Caudate nucleus (tissue), 63 donors: ENCODE measurements at places on chromosomes 2 and 18.

DNA sequence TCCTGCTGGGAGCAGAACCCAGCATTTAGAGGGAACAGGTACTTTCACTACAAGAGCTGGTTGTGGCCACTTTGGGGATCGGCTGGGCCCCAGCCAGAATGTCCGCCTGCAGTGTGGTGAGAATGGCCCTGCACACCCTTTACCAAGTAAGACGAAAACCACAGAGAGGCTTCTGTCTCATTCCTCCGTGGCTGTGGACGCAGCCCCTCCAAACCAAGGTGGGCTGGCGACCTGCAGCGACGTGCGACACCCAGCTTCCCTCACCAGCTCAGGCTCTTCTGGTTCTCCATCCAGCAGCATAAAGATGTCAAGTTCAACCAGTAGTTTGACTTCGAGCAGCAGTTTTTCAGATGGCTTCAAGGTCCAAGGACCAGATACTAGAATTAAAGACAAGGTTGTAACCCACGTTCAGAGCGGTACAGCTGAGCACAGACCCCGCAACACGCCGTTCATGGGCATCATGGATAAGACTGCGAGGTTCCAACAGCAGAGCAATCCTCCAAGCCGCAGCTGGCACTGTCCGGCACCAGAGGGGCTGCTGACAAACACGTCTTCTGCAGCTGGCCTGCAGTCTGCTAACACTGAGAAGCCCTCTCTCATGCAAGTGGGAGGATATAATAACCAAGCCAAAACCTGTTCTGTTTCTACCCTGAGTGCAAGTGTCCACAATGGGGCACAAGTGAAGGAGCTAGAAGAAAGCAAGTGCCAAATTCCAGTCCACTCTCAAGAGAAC, 56.2 kb downstream of the WDSUB1 start:
- no peak for DNase-seq

GRCh38 chr2:38653380-38653714, 12.6 kb upstream of the GALM start:
- no peak for DNase-seq

- DNase-seq, result no peak
Measured at GRCh38 chr2:143607231-143608062, 478.2 kb downstream of the ARHGAP15 start.

DNA sequence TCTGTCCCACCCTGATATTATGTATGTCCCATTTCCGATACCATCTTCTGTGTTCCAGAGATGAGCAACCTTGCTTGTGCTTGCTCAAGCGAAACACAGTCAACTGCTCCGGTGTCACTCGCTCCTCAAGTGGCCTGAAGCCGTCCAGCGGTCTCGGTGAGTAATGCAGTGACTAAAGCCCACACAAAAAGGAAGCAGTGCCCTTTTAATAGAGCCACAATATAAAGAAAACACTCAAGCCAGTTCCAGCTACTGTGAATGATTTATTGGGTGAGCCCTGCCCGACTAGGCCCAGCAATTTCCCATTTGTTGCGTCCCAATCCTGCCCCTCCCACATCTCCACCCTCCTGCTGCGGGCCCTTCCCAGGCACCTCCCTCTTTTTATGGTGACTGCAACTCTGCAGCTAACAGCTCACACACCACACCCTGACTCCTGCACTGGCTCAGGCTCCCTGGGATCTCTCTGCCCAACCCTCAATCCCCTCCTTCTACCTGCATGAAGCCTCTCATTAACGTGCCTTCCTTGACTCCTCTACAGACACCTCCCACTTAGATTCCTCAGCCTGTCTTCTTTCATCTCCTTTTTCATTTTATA, 44.2 kb upstream of the DSC1 start:
- no peak for DNase-seq

DNA sequence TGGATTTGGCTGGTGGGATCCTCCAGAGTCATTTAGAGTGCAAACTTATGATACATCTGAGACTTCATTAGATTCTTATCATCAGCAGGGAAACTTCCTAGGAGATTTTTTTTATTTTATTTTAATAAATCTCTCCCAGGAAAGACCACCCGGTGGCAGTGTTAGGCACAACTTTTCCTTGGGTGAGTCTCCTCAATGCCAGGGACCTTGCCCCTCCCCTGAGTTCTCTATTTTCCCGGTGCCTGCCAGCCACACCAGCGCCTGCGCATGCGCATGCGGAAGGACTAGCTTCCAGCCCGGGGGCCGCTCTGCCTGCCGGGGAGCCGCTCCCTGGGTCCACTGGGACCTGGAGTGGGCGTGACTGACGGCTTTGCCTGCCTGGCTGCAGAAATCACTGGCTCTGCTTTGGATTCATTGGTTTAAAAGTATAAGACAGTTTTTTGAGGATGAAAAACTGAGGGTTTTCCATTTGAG, 86.6 kb downstream of the TMEM182 start:
- peak; percentile 82 for DNase-seq

DNA sequence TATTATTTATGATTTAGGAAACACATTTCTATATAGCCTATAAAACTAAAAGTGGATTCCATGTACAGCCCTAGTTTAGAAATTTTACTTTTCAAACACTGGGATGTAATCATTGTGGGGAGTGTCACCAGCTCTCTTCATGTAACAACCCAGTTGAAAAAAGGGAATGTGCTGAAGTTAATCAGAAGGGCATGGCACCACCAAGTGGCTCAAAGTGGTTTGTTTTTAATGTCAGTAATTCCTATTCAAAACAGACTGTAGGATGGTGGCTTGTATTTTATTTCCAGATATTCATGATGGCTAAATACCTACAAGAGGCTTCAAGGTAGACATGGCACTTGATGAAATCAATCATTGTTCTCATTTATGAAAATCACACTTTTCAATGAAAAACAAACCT, 58.1 kb upstream of the TMEM182 start:
- DNase-seq, result no peak

GRCh38 chr2:142020368-142020767, 110.4 kb downstream of the LRP1B start:
- DNase-seq, result no peak

GRCh38 chr2:32538735-32539134, 89.1 kb upstream of the TTC27 start:
- no peak for DNase-seq

- no peak for DNase-seq
Measured at GRCh38 chr2:50766058-50766457, 265.9 kb downstream of the NRXN1 start.

DNA sequence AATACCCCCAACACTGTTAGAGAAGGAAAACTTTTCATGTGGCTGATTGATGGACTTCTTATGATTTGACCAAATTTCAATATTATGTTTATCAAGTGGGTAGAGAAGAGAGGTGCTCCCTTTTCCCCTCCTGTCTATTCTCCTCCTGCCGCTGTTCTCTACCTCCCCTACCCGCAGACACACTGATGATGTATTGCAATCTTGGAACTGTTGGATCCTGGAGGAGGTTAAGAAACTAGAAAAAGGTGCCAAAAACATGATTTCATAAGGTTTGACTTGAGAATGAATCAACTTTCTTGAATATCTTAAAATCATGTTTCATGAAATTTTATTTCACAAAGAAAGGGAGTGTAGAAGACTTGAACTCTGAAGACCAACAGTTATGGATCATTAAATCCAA, 125.8 kb downstream of the MEIS1 start:
- DNase-seq, result no peak

DNA sequence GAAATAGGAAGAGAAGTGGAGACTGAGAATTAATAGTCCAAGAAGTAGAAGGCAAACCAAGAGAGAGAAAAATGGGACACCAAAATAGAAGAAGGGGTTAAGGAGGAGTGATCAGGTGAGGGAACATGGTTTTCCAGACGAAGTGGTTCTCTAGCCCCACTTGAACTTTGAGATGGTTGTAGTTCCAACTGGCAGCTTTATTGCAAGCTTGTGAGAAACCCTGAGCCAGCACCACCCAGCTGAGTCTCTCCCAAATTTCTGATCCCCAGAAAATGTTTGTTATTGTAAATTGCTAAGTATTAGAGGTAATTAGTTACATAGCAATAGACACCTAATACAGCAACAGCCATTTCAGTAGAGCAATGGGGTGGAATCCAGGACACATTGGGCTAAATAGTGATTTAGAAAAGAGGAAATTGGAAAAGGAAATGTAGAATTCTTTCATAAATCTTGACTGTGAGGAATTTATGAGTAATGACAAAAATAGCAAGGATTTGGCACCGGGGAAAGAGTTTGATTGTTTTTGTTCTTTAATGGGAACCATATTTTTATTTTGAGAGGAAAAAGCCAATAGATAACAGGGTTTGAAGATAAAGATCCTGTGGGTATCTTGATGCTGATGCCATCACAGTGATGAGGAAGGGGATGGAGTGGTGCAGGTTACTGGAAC, 62.1 kb upstream of the XDH start:
- no peak for DNase-seq

DNA sequence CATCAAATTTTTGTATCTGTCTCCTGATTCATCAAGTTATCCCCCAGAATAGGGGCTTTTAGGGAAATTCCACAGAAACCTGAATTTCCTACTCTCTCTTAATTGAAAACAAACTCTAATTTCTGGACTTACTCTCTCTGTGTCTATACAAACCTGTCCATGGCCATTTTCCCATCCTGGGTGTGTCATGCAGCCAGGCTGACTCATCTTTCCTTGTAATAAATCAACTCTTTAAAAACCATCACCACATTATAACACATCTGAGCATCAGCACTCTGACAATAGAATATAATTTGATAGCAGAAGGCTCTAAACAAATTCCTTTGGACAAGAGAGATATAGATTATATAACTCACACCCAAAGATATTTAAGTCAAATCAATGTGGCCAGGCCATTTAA, 610.2 kb downstream of the DCC start:
- DNase-seq, result no peak

- DNase-seq, result no peak
Measured at GRCh38 chr2:40304340-40304739, 147.6 kb downstream of the SLC8A1 start.

- no peak for DNase-seq
Measured at GRCh38 chr2:62112179-62112578, 83.7 kb upstream of the B3GNT2 start.

GRCh38 chr2:104476075-104476474, 377.8 kb upstream of the POU3F3 start:
- DNase-seq, result no peak

DNA sequence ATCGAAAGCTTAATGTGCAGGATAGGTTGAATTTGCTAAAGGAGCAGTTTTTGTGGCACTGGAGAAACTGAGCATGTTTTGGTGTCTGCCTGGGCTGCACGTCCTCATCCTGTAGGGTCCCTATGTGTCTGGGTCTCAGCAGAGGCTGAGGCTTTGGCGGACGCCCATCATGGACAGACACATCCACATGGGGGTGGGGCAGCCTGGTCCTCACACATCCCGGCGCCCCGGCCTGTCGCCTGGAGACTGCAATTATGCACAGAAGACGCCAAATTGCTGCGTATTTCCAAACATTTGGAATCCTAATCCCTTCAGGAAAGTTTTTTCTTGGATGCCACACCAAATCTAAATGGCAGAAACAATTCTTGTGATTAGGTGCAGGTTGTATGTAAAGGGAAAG, 128.2 kb upstream of the TWIST2 start:
- no peak for DNase-seq

DNA sequence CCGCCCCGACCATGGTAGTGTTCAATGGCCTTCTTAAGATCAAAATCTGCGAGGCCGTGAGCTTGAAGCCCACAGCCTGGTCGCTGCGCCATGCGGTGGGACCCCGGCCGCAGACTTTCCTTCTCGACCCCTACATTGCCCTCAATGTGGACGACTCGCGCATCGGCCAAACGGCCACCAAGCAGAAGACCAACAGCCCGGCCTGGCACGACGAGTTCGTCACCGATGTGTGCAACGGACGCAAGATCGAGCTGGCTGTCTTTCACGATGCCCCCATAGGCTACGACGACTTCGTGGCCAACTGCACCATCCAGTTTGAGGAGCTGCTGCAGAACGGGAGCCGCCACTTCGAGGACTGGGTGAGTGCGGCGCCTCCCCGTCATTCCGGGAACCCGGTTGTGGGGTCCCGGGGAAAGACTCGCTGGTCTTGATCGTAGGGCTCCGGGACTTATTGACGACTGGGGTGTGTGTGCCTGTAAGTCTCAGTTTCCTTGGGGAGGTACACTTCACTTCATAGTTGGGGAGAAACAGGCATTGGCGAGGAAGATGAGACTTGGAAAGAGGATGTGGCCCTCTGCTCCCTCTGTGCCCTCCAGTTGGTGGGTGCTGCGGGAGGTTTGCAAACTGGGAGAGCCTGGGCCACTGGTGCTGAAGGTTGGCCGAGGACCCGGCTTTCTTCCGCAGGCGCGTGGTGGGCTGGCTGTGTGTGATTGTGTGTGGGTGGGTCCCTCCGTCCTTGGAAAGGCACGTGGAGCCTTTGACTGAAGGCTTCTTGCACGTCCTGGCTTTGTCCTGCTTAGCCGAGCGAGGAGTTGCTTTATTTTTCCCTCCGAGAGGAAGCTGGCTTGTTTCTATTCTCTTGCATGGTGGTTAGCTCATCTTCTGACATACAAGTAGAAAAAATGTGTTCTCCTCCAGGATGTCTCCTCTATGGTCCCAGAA, 886 bp downstream of the PRKCE start:
- DNase-seq, result no peak

DNA sequence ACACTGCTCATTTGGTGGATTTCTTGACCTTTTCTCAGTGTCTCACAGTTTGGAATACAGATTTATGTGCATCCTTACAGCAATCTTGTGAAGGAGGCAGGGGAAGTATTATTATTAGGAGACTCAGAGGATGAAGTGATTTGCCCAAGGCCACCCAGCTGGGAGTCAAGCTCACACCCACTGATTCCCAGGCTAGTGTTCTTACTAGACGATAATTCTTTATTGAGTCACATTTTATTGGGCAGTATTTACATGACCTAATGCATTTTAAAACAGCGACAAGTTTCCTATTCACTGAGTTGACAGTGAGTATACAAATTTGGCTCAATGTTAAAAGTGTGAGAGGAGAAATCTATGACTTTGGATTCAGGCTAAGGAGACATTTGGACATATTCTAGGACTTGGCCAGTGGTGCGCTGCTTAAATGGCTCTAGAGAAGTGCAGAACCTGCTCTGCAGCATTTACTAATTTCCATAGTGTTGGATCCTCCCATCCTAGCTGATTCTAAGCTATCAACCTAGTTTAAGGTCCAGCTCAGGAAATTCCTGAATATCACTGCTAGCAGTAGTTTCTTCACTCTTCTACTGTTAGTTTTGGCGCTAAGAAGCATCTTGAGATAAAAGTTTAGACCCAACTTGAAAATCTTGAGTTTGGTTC, 199.3 kb downstream of the MTX2 start:
- no peak for DNase-seq

- DNase-seq, result no peak
Measured at GRCh38 chr18:23964282-23965238, 50.0 kb upstream of the TTC39C start.

DNA sequence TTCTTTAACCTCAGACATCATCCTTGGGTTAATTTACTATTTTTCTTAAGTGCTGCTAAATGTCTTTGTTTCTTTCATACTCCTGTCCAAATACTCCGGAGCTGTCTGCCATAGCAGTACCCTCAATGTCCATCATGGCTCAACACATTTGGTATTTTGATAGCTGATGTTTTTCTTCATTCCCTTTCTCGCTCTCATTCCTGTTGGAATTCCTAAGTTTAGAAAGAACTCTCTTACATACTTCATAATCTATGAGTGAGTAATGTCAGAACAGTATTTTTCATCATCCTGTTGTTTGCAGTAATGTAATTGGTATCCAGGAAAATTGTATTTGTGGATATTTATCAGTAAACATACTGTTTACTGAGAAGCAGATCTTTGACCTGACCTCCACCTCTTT, 282.9 kb downstream of the PTGR3 start:
- DNase-seq, result no peak
